ENCODE measurements at places on chromosomes 6 and 20.

DNA sequence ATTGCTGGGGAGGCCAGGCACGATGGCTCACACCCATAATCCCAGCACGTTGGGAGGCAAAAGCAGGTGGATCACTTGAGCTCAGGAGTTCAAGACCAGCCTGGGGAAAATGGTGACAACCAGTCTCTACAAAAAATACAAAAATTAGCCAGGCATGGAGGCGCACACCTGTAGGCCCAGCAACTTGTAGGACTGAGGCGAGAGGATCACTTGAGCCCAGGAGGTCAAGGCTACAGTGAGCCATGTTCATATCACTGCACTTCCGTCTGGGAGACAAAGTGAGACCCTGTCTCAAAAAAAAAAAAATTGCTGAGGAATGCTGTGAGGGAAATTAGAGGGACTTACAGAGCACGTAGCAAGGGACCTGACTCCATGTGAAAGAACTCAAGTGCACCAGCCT, 40.8 kb upstream of the ID1 start:
- DNase-seq: no peak

DNA sequence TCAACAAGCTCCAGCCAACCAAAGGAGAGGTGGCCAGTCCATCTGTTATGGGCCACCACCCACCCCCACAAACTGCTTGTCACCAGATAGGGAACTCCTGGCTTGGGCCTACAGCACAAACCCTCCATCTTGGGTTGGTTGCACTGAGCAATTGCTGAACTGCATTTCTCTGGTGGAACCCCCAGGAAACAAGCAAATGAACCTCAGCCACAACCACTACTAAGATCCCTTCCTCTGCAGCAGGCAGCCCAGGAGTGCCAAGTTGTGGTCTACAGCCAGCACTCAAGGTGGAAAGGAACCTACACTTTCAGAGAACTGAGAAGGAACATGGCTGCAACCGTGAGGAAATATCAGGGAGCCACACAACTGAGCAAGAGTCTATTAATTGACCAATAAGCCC, 171.6 kb downstream of the TMEM200A start:
- DNase-seq: no peak

- DNase-seq: no peak
Observed at GRCh38 chr6:79862126-79862525, 85.2 kb downstream of the ELOVL4 start.

GRCh38 chr6:42049948-42050296, 402 bp upstream of the TAF8 start:
- no peak for DNase-seq

DNA sequence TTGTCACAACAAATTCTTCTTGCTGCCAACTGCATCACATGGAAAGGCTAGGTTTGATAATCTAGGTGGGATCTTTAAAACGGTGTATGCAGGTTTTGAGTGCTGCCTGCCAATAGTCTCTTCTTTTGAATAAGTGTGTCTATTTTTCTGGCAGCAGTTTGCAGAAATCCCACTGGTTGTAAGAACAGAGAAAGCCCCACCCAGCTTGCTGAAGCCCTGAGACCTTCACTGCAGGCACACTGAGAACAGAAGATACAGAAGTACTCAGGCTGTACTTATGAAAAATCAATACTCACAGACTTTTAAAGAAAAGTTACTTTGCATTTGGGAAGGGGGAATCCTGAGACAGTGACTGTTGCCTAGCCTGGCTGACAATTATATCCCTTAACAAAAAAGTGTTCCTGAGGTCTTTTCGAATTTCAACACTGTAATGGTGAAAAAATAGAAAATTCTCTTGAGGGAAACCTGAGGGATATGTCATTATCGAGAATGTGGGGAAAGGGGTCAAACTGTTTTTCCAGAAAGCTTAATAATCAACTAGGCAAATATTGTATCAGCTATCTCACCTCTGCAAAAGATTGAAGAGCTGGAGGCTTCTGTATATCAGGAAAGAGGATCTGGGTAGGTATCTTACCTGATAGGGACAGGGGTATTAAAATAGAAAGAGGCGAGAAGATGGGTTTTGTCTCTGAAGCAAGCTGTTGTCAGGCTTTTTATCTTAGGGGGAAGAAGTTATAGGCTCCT, 199.9 kb downstream of the LRFN2 start:
- no peak for DNase-seq

DNA sequence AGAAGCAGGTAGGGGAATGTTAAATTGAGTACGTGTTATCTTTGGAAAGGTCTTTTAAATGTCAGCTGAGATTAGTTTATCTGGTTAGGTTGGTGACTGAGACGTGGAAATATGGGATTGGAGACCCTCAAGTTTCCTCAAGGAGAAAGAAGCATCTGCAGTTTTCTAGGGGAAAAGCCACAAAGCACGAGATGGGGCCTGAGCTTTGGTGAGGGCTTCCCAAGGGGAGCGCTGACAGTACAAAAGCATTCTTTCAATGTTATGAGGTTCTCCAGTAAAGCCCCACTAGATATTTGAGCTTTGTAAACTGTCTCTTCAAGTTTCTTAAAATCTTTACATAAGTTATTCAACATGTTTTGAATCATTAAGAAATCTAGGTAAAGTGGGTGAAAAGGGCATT, 19.6 kb upstream of the HS3ST5 start:
- no peak for DNase-seq

GRCh38 chr20:5550733-5551529, 199.3 kb upstream of the SHLD1 start:
- no peak for DNase-seq

- DNase-seq: no peak
Observed at GRCh38 chr6:15089569-15090144, 156.2 kb upstream of the JARID2 start.

DNA sequence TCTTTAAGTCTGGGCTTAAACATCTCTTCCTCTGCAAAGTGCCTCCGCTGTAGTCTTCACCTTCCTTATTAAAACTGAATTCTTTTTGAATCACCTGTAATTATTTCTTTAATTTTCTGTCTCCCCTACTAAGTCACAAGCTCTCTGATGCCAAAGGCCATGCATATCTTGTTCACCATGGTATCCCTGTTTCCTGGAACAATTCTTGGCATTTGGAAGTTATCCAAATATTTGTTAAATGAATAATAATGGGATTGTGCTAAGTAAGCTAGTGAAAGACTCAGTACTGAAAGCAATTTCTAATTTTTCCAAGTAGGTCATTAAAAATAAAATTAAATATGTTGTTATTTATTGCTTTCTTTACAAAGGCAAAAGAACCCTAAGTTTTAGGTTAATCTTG, 12.2 kb downstream of the SNAP91 start:
- peak; percentile 21 for DNase-seq

DNA sequence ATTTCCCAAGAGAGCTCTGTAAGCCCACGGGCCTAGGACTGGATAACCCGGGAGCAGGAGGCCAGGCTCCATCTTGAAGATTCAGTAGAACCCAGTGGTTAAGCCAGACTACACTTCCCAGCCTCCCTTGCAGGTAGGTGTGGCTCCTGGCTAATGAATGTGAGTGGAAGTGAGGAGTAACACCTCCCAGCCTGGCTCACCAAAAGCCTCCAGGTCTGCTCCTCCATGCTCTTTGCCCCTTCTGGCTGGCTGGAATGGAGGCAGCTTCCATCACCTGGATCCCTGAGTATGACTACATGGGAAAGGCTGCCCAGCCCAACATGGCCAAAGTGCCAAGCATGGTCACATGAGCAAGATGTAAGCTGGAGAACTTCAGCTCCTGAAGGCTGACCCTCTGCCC, 9.7 kb downstream of the LRRN4 start:
- no peak for DNase-seq

- no peak for DNase-seq
Observed at GRCh38 chr6:21359926-21360325, 233.6 kb upstream of the SOX4 start.

- no peak for DNase-seq
Observed at GRCh38 chr20:11032611-11033010, 358.8 kb upstream of the JAG1 start.

GRCh38 chr6:149862922-149863697, 1.0 kb downstream of the LRP11 start:
- DNase-seq: peak; percentile 56

DNA sequence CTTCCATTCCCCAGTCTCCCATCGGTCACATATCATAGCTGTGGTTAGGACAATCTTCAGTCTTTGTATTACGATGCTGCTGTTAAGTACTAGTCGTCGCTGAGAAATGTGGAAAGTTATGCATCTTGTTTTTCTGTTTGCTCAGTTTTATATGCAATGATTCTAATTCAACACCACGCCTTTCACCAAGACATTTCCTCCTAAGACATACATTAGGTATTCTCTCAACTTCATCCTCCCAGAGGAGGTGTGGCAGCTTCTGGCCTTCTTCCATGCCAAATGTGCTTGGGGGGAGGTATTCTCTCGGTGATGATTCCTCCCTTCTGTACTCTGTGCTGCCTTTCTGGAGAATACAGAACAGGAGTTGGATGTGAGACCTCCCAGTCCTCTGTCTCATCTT, 66.1 kb downstream of the B4GALT5 start:
- DNase-seq: peak; percentile 32

- DNase-seq: peak; percentile 13
Observed at GRCh38 chr6:156589281-156589680, 187.9 kb upstream of the ARID1B start.

DNA sequence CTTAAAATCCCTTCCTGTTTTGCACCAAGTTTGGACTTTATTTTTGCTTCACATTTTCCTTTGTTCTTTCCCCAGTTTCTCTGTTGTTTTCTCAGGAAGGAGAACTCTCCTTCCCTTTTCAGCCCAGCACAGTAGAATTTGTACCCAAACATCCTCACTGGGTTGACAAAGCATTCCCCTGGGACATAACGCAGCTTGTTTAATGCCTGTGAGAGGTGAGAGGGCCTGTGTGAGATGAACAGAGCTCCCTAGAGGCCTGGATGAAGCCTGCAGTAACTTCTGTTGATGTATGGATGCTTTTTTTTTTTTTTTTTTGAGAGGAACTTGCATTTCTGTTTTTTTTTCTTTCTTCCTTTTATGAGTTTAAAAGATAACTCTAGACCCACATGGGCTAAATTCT, 104.9 kb upstream of the SLC22A23 start:
- DNase-seq: no peak

DNA sequence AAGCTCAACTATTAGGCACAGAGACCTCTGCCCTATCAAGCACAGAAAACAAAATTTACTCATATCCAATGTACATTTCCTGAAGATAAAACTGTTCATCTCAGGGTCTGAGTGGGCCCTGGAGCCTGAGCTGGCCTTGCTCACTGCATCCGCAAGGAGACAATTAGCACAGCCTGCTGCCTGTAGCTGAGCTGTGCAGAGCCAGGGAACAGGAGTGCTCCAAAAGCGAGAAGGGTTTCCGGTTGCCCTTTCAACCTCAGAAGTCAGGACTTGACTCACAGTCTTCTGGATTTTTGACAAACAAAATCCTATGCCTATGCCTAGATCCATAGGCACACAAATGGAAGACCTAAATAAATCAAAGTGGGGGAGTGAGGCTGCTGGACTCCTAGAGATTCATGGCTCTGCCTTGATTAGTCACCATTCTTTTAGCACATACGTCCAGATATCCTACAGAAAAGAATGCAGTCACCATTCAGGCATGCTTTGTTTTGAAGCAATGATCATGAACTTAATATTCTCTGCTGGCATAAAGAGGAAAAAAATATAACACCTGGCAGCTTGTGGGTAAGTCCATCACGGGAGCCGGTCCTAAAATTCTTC, 73.5 kb downstream of the BFSP1 start:
- DNase-seq: peak; percentile 13

- DNase-seq: no peak
Observed at GRCh38 chr6:84892671-84893070, 128.3 kb upstream of the TBX18 start.

DNA sequence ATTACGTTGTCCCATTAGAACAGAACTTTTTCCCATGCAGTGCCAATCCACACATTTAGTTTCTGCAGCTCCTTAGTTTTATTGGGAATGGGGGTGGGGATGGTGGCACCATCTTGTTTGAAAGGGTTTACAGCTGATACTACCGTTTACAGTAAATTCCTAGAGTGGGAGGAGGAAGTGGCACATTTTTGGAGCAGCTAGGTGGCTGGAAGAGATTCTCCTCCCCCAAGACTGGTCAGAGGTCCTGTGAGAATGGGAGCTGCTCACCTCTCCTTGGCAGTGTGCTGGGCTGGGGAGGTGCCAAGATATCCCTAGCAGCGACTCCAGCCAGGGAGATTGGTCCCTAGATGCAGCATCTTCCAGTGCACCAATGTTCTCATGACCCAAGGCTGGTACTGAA, 12.4 kb upstream of the CCN6 start:
- peak; percentile 13 for DNase-seq

- peak; percentile 37 for DNase-seq
Observed at GRCh38 chr20:32524829-32525501, 60.2 kb downstream of the NOL4L start.

DNA sequence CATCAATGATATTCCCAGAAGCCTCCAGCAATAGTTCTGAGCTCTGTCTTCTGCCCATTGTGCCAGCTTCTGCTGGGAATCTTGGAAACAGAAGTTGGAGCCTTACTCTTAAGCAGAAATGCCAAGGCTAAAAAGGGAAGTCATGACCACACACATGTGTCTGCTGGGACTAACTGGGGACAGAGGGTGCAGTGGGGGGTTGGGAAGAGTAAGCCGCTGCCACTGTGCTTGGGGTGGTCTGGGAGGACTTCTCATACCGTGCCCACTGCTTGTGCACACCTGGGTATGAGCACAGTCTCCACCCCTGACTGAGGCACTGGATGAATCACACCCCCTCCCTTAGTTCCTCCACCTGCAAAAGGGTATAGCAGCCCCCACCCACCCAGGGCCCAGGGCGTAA, 90.7 kb downstream of the CDC5L start:
- no peak for DNase-seq

DNA sequence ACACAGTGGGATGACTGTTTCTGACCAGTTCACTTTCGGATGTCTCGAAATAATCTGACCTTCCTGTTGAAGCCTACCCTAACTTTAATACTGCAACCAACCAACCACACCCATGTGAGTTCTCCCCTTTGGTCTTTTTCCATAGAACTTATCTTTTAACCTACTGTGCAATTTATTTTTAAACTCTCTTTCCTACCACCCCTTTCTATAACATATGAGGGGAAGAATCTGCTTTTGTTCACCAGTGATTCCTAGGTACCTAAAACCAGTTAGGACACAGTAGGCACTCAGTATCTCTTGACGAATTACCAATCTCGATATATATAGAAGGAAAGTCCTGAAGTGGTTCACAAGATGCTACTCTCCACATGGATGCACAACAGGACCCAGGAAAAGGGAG, 7.0 kb downstream of the COX7A2 start:
- no peak for DNase-seq

DNA sequence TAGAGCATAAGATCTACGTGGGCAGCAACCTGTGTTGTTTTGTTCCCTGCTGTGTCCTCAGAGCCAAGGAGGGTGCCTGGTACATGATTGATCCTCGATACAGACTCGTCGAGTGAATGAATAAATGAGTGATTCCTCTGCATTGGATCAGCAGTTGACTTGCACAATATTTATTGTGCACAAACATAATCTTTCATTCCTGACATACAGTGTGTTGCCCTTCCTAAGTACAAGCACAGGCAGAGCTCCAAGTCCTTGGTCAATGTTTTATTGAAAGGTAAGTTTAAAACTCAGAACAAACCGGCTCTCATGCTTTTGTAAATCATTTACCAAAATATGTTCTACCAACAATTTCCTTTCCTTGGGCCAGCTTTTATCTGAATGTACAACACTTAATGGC, 57.4 kb downstream of the STMND1 start:
- DNase-seq: no peak

GRCh38 chr20:63114006-63114692, 101.8 kb downstream of the YTHDF1 start:
- no peak for DNase-seq

Data from A172 (cell line).